ENCODE measurements at places on chromosomes 5 and 9. TPM values are rescaled to one million over a fixed set of nuclear protein-coding genes. Genes with fewer than 3 reads are reported as not detected.

Gene COL15A1
- total RNA-seq, result not detected

Gene IL9
- not detected for total RNA-seq

Gene KCNV2
- total RNA-seq, result not detected

Gene PPP3R2
- not detected for total RNA-seq

Gene STOM
- total RNA-seq, result 7.1 TPM

- DNase-seq, result no peak
Measured at GRCh38 chr9:126225611-126226609, 100.7 kb upstream of the MVB12B start.

DNA sequence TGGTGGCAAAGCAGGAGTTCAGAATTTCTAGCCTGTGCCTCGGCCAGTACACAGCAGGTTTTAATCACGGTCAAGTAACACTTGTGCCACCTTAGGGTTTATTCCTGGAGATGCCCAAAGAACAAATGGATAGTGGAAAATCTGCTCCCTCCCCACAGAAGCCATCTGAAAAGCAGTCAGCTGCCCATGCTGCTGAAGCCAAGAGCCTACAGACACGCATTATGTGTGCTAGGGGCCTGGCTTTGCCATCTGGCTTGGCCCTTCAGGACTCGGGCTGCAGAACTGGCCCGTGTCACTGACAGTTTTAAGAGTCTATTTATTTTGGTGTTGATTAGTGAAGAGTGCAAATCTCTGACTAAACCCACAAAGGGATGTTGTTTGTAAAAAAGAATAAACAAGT is 11.1 kb downstream of the ARSB start:
- DNase-seq, result no peak

GRCh38 chr9:107314763-107315162 is 31.7 kb downstream of the RAD23B start:
- no peak for DNase-seq

- DNase-seq, result no peak
Measured at GRCh38 chr5:5011151-5011550, 129.0 kb upstream of the ADAMTS16 start.

GRCh38 chr5:131998431-131999040 is 12.9 kb downstream of the ACSL6 start:
- DNase-seq, result no peak

GRCh38 chr9:117696154-117696553 is 8.0 kb upstream of the TLR4 start:
- DNase-seq, result no peak

- no peak for DNase-seq
Measured at GRCh38 chr9:120916588-120916987, 10.0 kb downstream of the TRAF1 start.

Data from PC-9 (cell line).